ENCODE measurements at places on chromosomes 1 and 21. TPM values are rescaled to one million over a fixed set of nuclear protein-coding genes. Genes with fewer than 3 reads are reported as not detected.
A peak's percentile ranks its signal among the peaks of the same experiment; 100 is the strongest.

ICOSLG gene
- total RNA-seq = 2.4 TPM

DMBX1 gene
- 0.10 TPM for total RNA-seq

TAS1R3 gene
- 0.10 TPM for total RNA-seq

DNA sequence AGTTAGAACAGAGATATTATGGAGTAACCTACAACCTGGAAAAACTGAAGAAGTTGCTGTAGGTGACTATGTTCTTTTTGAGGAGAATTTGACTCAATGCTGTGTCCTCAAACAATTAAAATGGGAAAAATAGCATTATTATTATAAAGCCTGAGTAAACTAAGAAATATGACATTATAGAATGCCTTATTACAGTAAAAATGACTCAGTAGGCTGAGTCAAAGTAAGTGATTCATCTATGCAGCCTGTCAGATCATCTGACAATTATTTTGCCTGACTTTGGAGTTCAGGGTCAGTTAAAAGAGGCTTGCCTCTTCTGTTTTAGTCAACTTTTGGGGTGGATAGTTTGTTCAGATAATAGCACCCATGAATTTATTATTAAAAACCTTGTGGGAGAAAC lies 150.8 kb upstream of the PTGFR start:
- no peak overlapping the region for H3K4me3 ChIP-seq
- no peak for DNase-seq
- peaks cover 2% of the 10 kb centered on the region for H3K27me3 ChIP-seq

GRCh38 chr1:214830941-214831340 lies 227.9 kb downstream of the CENPF start:
- H3K36me3 ChIP-seq = no peaks in the 10 kb centered on the region
- no peak for DNase-seq
- H3K4me1 ChIP-seq = no peaks in the 10 kb centered on the region
- H3K27me3 ChIP-seq = peaks cover 1% of the 10 kb centered on the region

DNA sequence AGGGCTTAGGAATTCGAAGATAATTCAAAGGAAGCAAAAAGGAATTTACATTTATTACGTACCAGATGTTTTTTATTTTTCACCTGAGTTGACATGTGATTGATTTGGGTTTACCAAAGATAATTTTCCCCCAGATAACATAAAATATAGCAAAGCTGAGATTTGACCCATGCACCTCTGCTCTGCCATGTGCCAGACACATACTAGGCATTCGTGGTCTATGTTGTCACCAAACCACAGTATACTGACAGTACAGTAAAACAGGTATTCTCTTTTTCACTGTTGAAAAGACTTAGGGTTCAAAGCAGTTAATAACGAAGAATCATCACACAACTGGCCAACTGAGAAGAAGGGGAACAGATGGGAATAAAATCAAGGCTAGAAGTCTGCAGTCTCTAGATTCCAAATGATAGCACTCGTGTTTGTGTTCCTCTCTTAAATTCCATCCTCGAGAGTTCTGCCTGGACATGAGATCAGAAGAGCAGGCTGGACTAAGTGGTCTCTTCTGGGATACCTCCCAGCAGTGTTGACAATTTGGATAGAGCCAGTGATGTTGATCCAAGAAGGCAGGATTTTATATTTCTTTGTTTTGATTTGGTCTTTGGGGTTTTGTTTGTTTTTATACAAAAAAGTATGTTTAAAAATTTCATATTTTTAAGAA lies 85.3 kb upstream of the RAVER2 start:
- H3K27me3 ChIP-seq = no peaks in the 10 kb centered on the region
- no peak overlapping the region for H3K27ac ChIP-seq
- DNase-seq = no peak

GRCh38 chr1:152347116-152347728 lies 12.6 kb downstream of the FLG2 start:
- no peak overlapping the region for H3K4me3 ChIP-seq
- peaks cover 3% of the 10 kb centered on the region for H3K27me3 ChIP-seq
- H3K36me3 ChIP-seq = no peaks in the 10 kb centered on the region
- no peak overlapping the region for H3K27ac ChIP-seq

DNA sequence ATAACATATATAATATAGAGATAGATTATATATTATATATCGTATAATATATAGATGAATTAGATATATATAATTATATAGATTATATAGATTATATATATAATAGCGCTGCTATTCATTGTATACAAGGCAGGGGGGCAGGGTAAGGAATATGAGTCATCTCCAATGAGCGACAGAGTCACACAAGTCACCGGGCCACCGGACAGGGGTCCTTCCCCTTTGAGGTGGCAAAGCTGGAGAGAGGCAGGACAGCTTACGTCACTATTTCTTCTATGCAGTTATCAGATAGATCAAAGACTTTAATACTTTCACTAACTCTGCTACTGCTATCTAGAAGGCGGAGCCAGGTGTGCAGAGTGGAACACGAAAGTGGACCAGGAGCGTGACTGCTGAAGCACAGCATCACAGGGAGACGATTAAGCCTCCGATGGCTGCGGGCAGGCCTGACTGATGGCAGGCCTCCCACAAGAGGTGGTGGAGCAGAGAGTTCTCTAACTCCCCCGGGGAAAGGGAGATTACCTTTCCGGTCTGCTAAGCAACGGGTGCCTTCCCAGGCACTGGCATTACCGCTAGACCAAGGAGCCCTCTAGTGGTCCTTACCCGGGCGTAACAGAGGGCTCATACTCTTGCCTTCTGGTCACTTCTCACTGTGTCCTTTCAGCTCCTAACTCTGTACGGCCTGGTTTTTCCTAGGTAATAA lies 2154.7 kb downstream of the MRPL39 start:
- no peak overlapping the region for H3K4me3 ChIP-seq
- H3K27me3 ChIP-seq = no peaks in the 10 kb centered on the region
- no peaks in the 10 kb centered on the region for H3K4me1 ChIP-seq
- H3K27ac ChIP-seq = no peak overlapping the region

DNA sequence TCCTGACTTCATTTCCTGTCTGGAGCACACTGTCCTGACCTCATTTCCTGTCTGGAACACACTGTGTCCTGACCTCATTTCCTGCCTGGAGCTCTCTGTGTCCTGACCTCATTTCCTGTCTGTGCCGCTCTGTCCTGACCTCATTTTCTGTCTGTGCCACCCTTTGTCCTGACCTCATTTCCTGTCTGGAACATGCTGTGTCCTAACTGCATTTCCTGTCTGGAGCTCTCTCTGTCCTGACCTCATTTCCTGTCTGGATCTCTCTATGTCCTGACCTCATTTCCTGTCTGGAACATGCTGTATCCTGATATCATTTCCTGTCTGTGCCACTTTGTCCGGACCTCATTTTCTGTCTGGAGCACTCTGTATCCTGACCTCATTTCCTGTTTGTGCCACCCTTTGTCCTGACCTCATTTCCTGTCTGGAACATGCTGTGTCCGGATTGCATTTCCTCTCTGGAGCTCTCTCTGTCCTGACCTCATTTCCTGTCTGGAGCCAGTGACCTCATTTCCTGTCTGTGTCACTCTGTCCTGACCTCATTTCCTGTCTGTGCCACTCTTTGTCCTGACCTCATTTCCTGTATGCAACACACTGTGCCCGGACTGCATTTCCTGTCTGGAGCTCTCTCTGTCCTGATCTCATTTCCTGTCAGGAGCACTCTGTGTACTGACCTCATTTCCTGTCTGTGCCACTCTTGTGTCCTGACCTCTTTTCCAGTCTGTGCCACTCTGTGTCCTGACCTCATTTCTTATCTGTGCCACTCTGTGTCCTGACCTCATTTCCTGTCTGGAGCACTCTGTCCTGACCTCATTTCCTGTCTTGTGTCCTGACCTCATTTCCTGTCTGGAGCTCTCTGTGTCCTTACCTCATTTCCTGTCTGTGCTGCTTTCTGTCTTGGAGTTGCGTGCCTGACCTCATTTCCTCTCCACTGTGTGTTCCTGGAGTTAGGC lies 27.6 kb downstream of the SKI start:
- H3K4me3 ChIP-seq = no peak overlapping the region
- peak; percentile 89 for DNase-seq
- peaks cover 51% of the 10 kb centered on the region for H3K4me1 ChIP-seq
- no peaks in the 10 kb centered on the region for H3K27me3 ChIP-seq
- no peak overlapping the region for H3K27ac ChIP-seq

- H3K27ac ChIP-seq = no peak overlapping the region
- no peaks in the 10 kb centered on the region for H3K27me3 ChIP-seq
- DNase-seq = no peak
- H3K36me3 ChIP-seq = no peaks in the 10 kb centered on the region
- no peak overlapping the region for H3K4me3 ChIP-seq
Observed at GRCh38 chr1:77056525-77056924, 162.7 kb downstream of the PIGK start.

DNA sequence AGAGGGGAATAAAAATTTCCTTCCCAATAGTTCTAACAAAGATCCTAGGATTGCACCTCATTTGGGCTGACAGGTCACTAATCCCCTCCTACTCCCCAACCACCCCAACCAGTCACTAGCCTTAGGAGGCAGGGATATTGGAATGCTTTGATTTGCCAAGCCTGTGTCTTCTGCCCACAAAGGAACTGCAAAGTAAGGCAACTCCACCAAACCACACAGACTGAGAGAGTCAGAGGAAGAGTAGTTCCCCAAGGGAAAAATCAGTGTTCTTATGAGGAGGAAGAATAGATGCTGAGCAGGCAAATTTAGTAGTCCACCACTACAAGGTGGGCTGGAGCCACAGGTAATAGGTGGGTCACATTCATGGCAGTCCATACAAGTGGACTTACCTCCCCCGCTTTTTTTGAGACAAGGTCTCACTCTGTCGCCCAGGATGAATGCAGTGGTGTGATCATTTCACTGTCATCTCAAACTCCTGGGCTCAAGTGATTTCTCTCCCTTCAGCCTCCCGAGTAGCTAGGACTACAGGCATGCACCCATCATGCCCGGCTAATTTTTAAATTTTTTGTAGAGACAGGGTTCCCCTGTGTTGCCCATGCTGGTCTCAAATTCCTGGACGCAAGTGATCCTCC lies 3.7 kb upstream of the TMEM39B start:
- H3K4me1 ChIP-seq = peaks cover 21% of the 10 kb centered on the region
- H3K36me3 ChIP-seq = no peaks in the 10 kb centered on the region
- no peaks in the 10 kb centered on the region for H3K27me3 ChIP-seq
- no peak overlapping the region for H3K27ac ChIP-seq
- H3K4me3 ChIP-seq = peak overlapping the region; percentile 0

DNA sequence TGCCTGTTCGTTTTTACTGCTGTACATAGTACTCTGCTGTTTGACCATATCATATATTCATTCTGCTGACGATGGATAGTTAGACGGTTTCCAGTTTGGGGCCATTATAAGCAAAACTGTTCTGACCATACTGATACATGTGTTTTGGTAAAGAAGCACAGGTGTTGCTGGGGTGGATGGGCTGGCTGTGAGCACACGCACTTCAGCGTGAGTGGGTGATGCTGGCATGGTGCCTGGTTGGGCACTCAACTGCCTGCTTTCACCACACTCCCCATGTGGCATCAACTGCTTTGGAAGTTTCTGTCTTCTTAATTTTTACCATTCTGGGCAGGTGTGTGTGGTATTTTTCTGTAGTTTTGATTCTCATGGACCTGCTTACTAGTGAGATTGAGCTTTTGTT lies 37.3 kb downstream of the ADARB1 start:
- no peaks in the 10 kb centered on the region for H3K27me3 ChIP-seq
- H3K27ac ChIP-seq = no peak overlapping the region
- no peaks in the 10 kb centered on the region for H3K36me3 ChIP-seq
- H3K4me1 ChIP-seq = peaks cover 55% of the 10 kb centered on the region
- peak; percentile 18 for DNase-seq

DNA sequence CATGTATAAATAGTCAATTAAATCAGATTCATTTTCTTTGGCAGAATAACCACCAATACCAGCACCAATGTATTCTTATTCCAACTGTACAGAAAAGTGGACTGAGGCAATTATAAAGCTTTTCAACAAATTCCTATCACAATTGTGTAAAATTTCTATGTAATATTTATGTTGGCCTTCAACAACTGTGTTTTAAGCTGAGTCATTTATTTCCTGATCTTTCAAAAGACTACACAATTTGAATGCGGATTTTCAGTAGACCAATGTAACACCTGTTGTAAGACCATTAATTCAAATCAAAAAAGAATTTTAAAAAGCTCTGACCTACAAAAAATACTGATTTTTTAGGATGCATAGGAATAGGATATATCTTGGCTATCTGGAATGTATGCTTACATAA lies 25.5 kb downstream of the GPATCH2 start:
- no peaks in the 10 kb centered on the region for H3K4me1 ChIP-seq
- peaks cover 19% of the 10 kb centered on the region for H3K36me3 ChIP-seq
- no peak overlapping the region for H3K27ac ChIP-seq
- no peak for DNase-seq

GRCh38 chr1:221823561-221823960 lies 81.7 kb upstream of the DUSP10 start:
- no peaks in the 10 kb centered on the region for H3K27me3 ChIP-seq
- H3K4me3 ChIP-seq = no peak overlapping the region
- H3K36me3 ChIP-seq = no peaks in the 10 kb centered on the region
- DNase-seq = no peak
- H3K27ac ChIP-seq = peak overlapping the region; percentile 18

DNA sequence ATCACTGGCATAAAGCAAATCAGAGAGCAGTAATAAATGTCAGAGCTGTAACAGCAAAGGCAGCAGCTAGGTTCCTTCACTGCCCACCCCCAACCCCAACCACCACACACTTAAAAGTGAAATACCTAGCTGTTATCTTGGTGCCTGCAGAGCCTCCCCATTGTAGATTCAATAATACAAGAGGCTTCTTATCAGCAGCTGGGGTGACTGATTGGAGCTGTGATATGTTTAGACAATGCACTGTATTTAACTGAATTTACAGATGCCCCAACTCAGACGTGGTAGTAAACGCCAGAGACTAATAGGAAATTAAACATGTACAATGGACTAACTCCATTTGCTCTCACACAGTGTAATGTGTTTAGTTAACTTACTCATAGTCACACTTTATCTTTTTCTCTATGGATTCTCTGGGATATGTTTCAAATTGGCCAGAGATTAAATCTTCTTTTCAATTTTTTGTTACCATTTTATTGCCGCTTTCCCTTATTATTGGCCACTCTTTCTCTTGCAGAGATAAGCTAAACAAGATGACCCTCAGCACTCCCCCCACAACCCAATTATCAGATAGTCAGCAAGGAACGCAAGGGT lies 117.1 kb downstream of the ESRRG start:
- no peaks in the 10 kb centered on the region for H3K27me3 ChIP-seq
- H3K27ac ChIP-seq = no peak overlapping the region
- no peaks in the 10 kb centered on the region for H3K36me3 ChIP-seq

DNA sequence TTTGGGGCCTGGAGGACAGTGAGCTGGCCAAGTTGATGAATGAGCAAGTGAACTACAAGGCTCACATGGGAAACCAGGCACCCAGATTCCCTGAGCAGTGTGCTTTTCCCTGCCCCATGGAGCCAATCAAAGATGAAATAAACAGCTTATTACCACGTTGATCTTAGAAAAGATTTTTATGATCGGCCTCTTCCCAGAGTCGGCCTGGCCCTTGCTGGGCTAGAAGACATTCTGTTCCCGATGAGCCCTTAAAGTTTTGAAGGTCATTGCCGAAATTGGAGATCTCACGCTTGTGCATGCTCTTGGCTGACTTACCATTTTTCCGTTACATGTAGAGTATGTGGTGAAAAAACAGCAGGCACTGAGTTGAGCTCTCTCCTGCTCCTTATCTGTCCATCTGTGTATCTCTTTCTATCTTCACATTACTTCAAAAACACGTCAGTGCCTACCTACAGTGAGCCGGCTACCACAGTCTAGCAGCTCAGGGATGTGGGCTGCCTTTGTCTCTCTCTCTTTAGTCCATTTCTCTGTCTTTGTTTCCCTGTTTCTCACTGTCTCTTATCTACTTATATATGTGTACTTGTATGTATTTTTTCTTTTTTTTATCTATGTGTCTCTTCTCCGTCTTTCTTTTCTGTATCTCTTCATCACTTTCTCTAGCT lies 248.8 kb upstream of the USP24 start:
- H3K36me3 ChIP-seq = no peaks in the 10 kb centered on the region
- no peak for DNase-seq
- H3K4me3 ChIP-seq = no peak overlapping the region
- no peaks in the 10 kb centered on the region for H3K27me3 ChIP-seq
- H3K4me1 ChIP-seq = no peaks in the 10 kb centered on the region
